ENCODE measurements at places on chromosomes 3 and 15. TPM values are rescaled to one million over a fixed set of nuclear protein-coding genes. Genes with fewer than 3 reads are reported as not detected.

Gene CPA3
- not detected for total RNA-seq

Gene PTX3
- 1,136 TPM for total RNA-seq

Gene POTEB3
- total RNA-seq, result not detected

Gene GLDN
- total RNA-seq, result 3.7 TPM

Gene GRIP2
- total RNA-seq, result 0.46 TPM

Gene RTP3
- not detected for total RNA-seq

Gene DPH6
- total RNA-seq, result 11.9 TPM

Gene RYR3
- total RNA-seq, result 0.07 TPM

Gene MAP6D1
- 2.3 TPM for total RNA-seq

Gene LOXL1
- total RNA-seq, result 126 TPM

Gene CNTN4
- not detected for total RNA-seq

Gene PCSK6
- total RNA-seq, result 1.1 TPM

Gene GASK1A
- total RNA-seq, result 0.69 TPM

Gene GOLGA8G
- not detected for total RNA-seq

Gene RARRES1
- 8.0 TPM for total RNA-seq

Gene ARPIN
- total RNA-seq, result 11.9 TPM

Gene GOLGA6B
- not detected for total RNA-seq

Gene ADGRG7
- total RNA-seq, result not detected

Gene DOCK3
- total RNA-seq, result 0.30 TPM

Gene GOLGA8S
- 0.10 TPM for total RNA-seq

Gene RAD51
- 1.4 TPM for total RNA-seq

Gene ESYT3
- 0.07 TPM for total RNA-seq

Gene SLC28A2
- not detected for total RNA-seq

Gene MUC13
- under 0.01 TPM for total RNA-seq

Gene C3orf22
- total RNA-seq, result not detected

Gene C3orf52
- 2.5 TPM for total RNA-seq

Gene IQCH
- 5.0 TPM for total RNA-seq

Gene NANOGP8
- total RNA-seq, result not detected

Gene GABRA5
- total RNA-seq, result not detected

Gene GOLGA6A
- total RNA-seq, result 0.07 TPM

Gene TF
- total RNA-seq, result 0.20 TPM

Gene FBXW12
- not detected for total RNA-seq

Gene THAP10
- 1.7 TPM for total RNA-seq

Gene IL12A
- total RNA-seq, result 3.7 TPM

Gene LTF
- total RNA-seq, result 1.7 TPM

Gene ILDR1
- total RNA-seq, result not detected

Gene SLC38A3
- not detected for total RNA-seq

Gene HGD
- total RNA-seq, result 1.3 TPM

Gene ENTPD3
- total RNA-seq, result 0.13 TPM

Gene GABRR3
- not detected for total RNA-seq

Gene DCUN1D1
- total RNA-seq, result 40.7 TPM

Gene HDC
- total RNA-seq, result not detected

Gene TGM4
- not detected for total RNA-seq

Gene GREM1
- total RNA-seq, result 166 TPM

Gene KCNH8
- total RNA-seq, result not detected

Gene CORO2B
- total RNA-seq, result 32.9 TPM

Gene DUOXA2
- total RNA-seq, result not detected

Gene C3orf80
- 1.8 TPM for total RNA-seq

Gene SNX22
- 0.10 TPM for total RNA-seq

Gene GOLGA8F
- total RNA-seq, result not detected

Gene GABRG3
- total RNA-seq, result not detected

Gene TLE3
- 51.2 TPM for total RNA-seq

Gene INKA1
- 5.7 TPM for total RNA-seq

Gene TMEM108
- not detected for total RNA-seq

Gene HYAL1
- 2.5 TPM for total RNA-seq
